SJCRH30 (cell line): ENCODE measurements at places on chromosomes 13 and 19. TPM values are rescaled to one million over a fixed set of nuclear protein-coding genes. Genes with fewer than 3 reads are reported as not detected.

The ZNF534 gene
- 0.04 TPM in 1 of 2 replicates, not detected in the other for total RNA-seq

The AP1M2 gene
- total RNA-seq: 0.35 and 0.40 TPM in 2 replicates

The PPP1R15A gene
- total RNA-seq: 11.1 and 12.5 TPM in 2 replicates

The CEACAM19 gene
- 2.4 and 2.5 TPM in 2 replicates for total RNA-seq

The LMTK3 gene
- not detected in 2 replicates for total RNA-seq

DNA sequence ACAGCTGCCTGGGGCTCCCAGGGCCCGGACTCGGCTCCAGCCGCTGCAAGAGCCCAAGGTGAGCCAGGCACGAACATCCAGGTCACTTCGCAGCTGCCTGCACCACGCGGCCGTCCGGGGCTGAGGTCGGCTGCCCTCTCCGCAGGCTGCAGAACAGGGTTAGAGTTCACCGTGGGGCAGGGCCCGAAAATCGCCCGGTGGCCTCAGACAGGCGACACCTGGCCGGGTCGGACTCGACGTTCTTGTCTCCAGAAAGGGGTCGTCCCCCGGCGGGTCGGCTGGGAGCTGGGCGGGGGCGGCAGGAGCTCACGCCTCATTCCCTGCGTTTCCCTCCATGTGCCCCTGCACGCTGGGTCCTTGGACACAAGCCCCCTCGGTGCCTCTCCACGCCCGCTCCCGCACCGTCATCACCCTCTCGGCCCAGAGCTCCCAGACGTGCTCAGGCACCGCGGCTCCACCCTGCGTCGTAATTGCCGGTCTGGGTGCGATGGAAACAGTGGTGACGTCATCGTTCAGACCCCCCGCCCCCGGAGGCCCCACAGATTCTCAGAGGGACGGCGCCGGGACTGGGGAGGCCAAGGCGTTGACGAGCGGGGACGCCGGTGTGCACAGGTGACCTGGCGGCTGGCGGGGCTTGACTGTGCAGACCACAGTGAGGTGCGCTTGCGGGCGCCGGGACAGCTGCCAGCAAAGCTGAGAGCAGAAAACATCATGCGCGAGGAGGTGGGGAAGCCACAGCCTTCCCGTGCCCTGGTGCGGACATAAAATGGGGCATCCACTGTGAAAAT, 4.0 kb upstream of the GRIN3B start:
- peak; percentile 62 for DNase-seq
- H3K27me3 ChIP-seq: peaks cover 39% of the 10 kb centered on the region
- H3K36me3 ChIP-seq: peaks cover 7% of the 10 kb centered on the region; the same call in 1 of the 2 replicates
- no peak overlapping the region for H3K4me3 ChIP-seq
- H3K4me1 ChIP-seq: peaks cover 16% of the 10 kb centered on the region

- H3K27me3 ChIP-seq: no peaks in the 10 kb centered on the region
- peak overlapping the region; percentile 19 for H3K27ac ChIP-seq
- H3K36me3 ChIP-seq: peaks cover 16% of the 10 kb centered on the region
- DNase-seq: peak; percentile 71
Observed at GRCh38 chr19:46784262-46785053, 3.9 kb downstream of the SLC1A5 start.

DNA sequence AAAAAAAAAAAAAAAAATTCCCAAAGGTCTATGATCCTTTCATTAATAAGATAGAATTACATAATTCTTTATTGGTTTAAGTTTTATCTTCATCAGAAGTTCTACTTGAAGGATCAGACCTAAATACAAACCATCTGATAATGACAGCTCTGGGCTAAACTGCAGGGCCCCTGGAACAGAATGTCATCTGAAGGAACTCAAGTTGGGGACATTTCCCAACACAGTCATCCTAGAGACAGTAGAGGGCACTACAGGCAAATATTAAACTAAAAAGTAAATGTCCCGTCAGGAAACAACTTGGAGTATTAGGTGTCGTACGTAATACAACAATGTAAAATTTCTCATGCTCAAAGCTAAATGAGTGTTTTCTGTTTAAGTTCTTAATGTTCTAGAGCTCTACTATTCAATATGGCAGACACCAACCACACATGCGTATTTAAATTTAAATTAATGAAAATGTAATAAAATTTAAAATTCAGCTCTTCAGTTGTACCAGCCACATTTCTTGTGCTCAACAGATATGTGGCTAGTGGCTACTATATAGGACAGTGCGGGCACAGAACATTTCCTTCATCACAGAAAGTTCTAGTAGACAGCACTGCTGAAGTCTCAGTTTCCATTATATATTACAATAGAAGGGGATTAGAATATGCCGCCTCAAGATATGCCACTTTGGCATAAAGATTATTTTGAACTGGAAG, 21.8 kb upstream of the NAXD start:
- no peak overlapping the region for H3K4me3 ChIP-seq
- H3K27me3 ChIP-seq: no peaks in the 10 kb centered on the region
- no peaks in the 10 kb centered on the region for H3K36me3 ChIP-seq

- H3K4me3 ChIP-seq: no peak overlapping the region
- H3K4me1 ChIP-seq: no peaks in the 10 kb centered on the region
- no peak for DNase-seq
Observed at GRCh38 chr19:28176193-28176592, 1036.8 kb downstream of the UQCRFS1 start.

- H3K4me1 ChIP-seq: peaks cover 14% of the 10 kb centered on the region
- no peaks in the 10 kb centered on the region for H3K27me3 ChIP-seq
- no peak overlapping the region for H3K27ac ChIP-seq
- H3K36me3 ChIP-seq: no peaks in the 10 kb centered on the region
- DNase-seq: no peak
Observed at GRCh38 chr13:37302686-37303085, 197.2 kb upstream of the CSNK1A1L start.

DNA sequence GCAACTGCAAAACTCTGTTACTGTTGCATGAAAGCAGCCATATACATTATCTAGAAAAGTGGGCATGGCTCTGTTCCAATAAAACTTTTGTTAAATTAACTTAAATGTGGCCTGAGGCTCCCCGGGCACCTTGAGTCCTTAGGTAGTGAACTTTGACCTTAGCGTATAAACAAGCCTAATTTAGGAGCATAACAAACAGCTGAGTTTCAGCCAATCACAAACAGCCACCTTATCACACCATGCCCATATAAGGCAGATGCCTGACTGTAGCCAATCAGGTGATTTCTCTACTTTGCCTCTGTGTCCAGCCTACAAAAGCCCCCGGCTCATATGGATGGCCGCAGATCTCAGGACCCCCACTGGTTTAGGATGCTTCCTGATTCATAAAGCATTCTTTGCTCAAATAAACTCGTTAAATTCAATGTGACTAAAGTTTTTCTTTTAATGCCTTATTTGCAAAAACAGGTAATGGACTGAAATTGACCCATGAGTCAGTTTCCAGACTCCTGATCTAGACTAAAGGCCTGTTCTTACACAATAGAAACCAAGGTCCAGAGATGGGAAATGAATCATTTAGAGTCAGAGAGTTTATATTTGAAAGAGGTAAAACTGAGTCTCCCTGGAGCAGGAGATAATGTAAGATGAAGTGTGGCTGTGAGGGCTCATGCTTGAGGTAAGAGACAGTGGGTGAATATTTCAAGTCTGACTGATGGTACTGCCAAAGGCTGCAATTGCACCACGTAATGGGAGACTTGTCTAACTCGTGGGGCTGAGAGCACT, 130.2 kb downstream of the FGF9 start:
- no peaks in the 10 kb centered on the region for H3K36me3 ChIP-seq
- no peak for DNase-seq
- H3K4me3 ChIP-seq: no peak overlapping the region
- H3K4me1 ChIP-seq: no peaks in the 10 kb centered on the region; the same call in 1 of the 2 replicates

DNA sequence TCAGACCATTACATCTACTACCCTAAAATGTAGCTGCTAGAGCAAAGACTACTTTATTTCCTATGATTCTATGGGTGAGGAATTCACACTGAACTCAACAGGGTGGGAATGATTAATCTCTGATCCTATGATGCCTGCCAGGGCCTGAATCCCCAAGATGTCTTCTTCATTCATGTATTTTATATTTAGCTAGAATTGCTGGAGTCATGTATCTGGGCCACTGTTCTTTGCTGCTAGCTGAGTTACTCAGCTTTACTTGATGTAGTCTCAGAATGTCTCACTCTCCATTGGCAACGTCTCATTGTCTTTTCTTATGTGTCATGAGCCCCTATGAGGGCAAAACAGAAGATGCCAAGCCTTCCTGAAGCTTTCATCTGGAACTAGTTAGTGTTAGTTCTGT, 21.1 kb downstream of the ZNF582 start:
- no peak overlapping the region for H3K4me3 ChIP-seq
- H3K4me1 ChIP-seq: peaks cover 4% of the 10 kb centered on the region; the same call in 1 of the 2 replicates
- DNase-seq: no peak
- no peaks in the 10 kb centered on the region for H3K27me3 ChIP-seq
- peaks cover 78% of the 10 kb centered on the region for H3K36me3 ChIP-seq
- H3K27ac ChIP-seq: no peak overlapping the region

- no peak overlapping the region for H3K4me3 ChIP-seq
- no peak for DNase-seq
- no peaks in the 10 kb centered on the region for H3K4me1 ChIP-seq
Observed at GRCh38 chr19:20423381-20424197, 142.0 kb downstream of the ZNF737 start.

DNA sequence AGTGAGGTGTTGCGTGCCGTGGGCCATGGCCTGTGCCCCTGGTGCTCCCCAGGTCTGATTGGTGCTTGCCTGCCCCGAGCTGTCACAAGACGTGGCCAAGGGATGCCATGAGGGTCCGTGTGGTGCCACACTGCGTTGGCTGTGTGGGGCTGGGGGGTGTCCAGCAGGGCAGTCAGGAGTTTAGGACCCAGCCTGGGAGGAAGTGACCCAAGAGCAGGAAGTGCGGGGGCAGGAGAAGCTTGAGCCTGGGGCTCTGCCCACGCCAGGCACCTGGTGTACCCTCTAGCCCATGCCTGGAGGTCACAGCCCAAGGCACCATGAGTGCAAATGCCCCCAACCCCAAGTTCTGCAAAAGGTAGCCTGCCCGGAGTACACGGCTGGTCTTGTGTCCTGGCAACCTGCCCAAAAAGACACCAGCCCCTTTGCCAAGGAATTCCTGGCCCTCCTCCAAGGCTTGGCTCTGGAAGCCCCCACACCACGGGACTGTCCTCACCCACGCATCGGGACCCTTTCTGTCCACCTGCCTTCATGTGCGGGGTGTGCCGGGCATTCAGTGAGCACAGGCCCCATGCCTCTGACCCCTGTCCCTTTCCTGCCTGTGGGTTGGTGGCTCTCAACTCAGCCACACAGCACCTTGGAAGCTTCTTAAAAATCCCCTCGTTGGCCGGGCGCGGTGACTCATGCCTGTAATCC, 24.9 kb downstream of the MPND start:
- H3K27ac ChIP-seq: no peak overlapping the region
- H3K4me3 ChIP-seq: no peak overlapping the region
- H3K36me3 ChIP-seq: no peaks in the 10 kb centered on the region; the same call in none of the 2 replicates
- no peaks in the 10 kb centered on the region for H3K27me3 ChIP-seq
- H3K4me1 ChIP-seq: peaks cover 6% of the 10 kb centered on the region; the same call in 1 of the 2 replicates
- no peak for DNase-seq

GRCh38 chr19:370641-371330, 26.2 kb upstream of the MIER2 start:
- H3K36me3 ChIP-seq: no peaks in the 10 kb centered on the region
- no peak for DNase-seq
- no peak overlapping the region for H3K27ac ChIP-seq

- peak overlapping the region; percentile 10; the same call in 1 of the 2 replicates for H3K27ac ChIP-seq
- no peaks in the 10 kb centered on the region for H3K36me3 ChIP-seq
- H3K4me3 ChIP-seq: no peak overlapping the region
- peaks cover 55% of the 10 kb centered on the region for H3K4me1 ChIP-seq
- no peaks in the 10 kb centered on the region for H3K27me3 ChIP-seq
Observed at GRCh38 chr19:5880604-5881078, 10.3 kb upstream of the FUT5 start.

GRCh38 chr13:105763851-105764250, 771.6 kb downstream of the EFNB2 start:
- H3K36me3 ChIP-seq: no peaks in the 10 kb centered on the region

- H3K4me1 ChIP-seq: no peaks in the 10 kb centered on the region
- H3K27ac ChIP-seq: no peak overlapping the region
- H3K36me3 ChIP-seq: peaks cover 8% of the 10 kb centered on the region; the same call in 1 of the 2 replicates
Observed at GRCh38 chr13:97233499-97233898, 11.4 kb downstream of the MBNL2 start.

- H3K27me3 ChIP-seq: peaks cover 24% of the 10 kb centered on the region
- no peak overlapping the region for H3K27ac ChIP-seq
- no peak overlapping the region for H3K4me3 ChIP-seq
- peak; percentile 36 for DNase-seq
Observed at GRCh38 chr19:29596885-29597525, 9.1 kb upstream of the POP4 start.
